ENCODE measurements at places on chromosomes 13 and 19. TPM values are rescaled to one million over a fixed set of nuclear protein-coding genes. Genes with fewer than 3 reads are reported as not detected.

Gene ZNF132
- 3.0 TPM for total RNA-seq

Gene SLC25A41
- total RNA-seq = not detected

Gene CPAMD8
- not detected for total RNA-seq

Gene EXOC3L2
- 0.17 TPM for total RNA-seq

Gene PCDH9
- total RNA-seq = 0.06 TPM

Gene ZNF83
- total RNA-seq = 23.8 TPM

Gene PTBP1
- total RNA-seq = 205 TPM

Gene ZNF329
- total RNA-seq = 1.8 TPM

Gene MYO1F
- total RNA-seq = 0.24 TPM

Data from Daoy (cell line).